GM12892 (cell line): ENCODE measurements at places on chromosomes 6 and 20.

GRCh38 chr6:37489697-37490336 is 9.9 kb downstream of the CCDC167 start:
- DNase-seq: no peak

DNA sequence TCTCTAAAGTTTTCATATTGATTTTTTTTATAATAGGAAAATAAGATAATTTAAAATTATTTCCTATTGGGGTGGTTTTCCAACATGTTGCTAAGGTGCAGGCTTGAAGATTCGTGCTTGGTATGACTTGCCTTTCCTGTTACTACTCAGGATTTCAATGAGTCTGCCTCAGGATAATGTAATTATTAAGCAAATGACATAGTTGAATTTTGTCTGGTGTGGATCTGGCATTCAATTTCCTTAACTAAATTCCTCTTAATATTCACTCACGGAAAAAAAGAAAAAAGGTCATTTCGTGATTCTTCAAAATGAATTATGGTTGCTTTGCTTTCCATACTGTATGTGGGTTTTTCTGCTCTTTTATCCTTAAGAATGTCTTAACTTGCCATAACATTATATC is 9.3 kb upstream of the FILIP1 start:
- no peak for DNase-seq

DNA sequence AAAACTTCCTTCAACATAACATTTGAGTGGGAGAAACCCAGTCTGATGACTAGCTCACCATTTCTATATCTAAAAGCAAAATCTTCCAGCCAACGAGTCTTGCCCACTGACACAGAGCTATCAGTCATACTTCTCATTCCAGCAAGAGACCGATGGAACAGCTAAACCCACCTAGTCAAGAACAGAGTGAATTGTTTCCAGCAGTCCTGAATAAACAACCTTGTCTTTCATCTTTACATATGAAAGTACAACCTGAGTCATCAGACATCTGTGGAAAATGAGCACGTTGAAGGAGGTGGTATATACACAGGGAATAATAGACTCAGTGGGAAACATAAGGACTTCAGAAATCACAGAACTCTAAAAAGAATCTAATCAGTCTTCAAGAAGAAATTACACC is 23.8 kb downstream of the NRSN1 start:
- DNase-seq: no peak

- DNase-seq: no peak
Observed at GRCh38 chr6:13226071-13226470, 102.3 kb downstream of the TBC1D7 start.

DNA sequence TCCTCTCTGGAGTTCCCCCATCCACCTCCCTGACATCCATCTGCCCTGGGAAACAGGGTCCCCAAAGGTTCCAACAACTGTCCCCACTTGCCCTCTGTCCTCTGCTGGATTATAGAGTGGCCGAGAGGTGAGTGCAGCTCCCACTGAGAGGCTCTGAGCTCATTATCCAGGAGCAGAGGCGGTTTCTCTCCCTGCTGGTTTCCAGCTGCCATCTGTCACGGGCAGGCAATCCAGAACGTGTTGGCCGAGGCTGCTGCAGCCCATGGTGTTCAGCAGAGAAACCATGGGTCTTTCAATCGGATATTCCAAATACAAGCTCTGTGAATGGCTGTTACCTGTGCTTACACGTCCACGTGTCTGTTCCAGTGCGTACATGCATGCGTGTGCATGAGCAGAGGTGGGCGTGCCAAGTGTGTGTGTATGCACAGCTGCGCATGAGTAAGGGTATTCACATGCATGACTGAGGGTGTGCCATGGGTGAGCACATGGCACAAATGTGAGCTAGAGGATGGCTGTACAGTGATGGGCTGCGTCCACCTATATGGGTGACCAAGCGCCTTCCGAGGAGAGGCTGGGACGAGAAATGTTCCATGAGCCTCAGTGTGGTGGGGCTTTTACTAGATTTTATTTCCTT is 183.7 kb upstream of the PMEPA1 start:
- no peak for DNase-seq

- DNase-seq: no peak
Observed at GRCh38 chr20:48490961-48491831, 336.6 kb downstream of the PREX1 start.

GRCh38 chr6:38178584-38178886 is 359.0 kb downstream of the ZFAND3 start:
- no peak for DNase-seq

GRCh38 chr6:548517-548916 is 108.4 kb downstream of the HUS1B start:
- no peak for DNase-seq

- no peak for DNase-seq
Observed at GRCh38 chr20:43171930-43172329, 17.8 kb downstream of the PTPRT start.

GRCh38 chr6:83708546-83708969 is 343 bp downstream of the SNAP91 start:
- DNase-seq: peak; percentile 10

DNA sequence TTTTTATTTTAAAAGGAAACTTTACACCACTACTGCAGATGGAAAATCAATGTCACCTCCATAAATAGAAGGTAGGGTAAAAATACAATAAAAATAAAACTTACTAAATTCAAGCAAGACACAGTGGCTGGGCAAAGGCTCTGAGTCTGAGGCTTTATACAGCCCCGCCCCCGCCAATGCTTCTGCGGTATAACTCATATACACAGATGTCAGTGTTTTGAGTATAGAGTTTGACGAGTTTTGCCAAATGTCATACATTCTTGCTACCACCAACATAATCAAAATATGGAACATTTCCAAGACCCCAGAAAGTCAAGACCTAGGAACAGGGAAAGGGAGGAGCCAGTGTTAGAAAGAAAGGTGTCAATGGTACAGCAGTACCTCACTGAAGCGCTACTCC is 12.8 kb downstream of the NFATC2 start:
- DNase-seq: no peak

DNA sequence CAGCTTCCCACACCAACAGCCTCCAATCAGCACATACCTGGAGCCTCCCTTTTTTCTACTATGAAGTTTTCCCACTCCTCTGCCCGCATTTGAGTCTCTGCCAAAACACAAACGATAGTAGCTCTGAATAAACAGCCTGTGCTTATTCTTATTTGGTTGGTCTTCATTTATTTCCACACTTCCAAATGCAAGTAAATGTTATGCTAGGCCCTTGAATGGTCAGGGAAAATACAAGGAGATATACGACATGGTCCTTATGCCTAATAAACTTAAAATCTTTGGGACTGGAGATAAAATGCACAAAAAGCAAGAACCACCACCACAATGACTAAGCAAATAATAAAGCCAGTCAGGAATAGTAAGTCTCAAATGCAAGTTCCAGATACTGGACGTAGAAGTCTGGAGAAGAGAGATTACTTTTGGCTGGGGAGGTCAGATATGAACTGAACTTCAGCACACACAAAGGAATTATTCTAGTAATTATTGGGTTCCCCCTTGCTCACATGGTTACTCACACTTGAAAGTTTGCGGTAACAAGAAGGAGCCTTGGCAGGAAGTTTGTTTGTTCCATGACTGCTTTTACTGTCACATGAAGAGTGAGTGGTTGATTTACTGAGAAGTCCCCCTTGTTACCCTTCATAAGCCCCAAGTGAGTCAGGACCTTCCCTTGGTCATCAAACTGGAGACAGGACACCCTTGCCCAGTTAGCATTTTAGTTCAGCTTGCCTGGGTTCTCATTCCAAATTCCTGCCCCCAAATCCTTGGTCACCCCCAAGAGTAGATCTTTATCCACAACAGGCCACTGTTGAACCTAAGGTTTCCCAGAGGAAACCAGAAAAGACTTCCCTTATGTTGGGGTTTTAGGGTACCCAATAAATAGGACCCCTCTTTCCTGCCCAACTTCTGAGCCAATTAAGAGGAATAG is 511.2 kb upstream of the JARID2 start:
- no peak for DNase-seq

DNA sequence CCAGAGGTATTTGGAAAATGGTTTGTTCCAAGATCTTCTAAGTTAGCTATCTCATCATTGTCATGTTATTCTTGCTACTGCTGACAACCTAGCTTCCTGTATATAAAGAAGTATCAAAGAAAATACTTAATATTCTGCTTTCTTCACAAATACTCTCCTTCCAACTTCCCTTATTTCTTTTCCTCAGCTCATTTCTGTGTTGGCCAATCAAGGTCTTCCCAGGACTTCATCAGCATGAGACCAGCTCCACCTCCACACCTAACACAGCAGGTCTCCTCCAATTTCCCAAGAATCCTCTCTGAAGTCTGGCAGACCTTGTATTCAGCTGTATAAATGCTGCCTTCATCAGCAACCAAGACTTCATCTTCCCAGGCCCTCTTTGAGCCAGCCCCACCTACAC is 538.6 kb upstream of the JARID2 start:
- no peak for DNase-seq
